Ovary (tissue), 10 donors: ENCODE measurements at places on chromosomes 16 and 17.

DNA sequence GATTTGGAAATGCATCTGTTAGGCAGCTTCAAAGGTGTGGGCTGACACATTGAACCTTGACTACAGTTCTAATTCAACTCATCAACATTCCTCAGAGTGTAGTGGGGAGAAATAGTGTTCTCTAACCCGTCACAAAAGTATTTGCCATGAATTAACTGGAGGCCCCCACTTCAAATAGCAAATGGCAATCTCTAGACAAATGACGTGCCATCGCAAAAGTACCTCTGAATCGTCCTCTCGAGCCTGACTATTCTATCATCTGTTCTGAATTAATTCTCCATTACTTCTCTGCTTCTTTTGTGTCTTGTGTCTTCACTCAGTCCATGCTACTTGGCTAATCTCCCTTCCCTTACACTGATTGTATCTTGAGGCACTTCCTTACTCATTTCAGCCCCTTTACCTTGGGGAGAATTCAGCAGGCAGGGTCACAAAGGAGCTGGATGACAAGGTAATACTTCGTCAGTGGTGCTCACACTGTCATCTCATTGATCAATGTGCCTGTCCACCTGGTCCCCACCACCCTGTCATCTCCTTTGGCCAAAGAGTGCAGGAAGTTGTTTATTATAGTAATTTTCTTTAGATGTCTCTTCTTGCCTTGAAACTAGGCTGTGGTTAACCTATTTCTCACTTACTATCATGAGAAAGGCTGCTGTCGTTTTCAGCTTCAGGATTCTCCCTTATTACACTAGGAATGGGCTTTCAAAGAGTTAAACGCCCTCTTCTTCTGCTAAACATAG lies 108.4 kb downstream of the SYCE1L start:
- DNase-seq, result no peak
- no peaks in the 10 kb centered on the region for H3K4me1 ChIP-seq
- H3K4me3 ChIP-seq, result no peak overlapping the region
- H3K36me3 ChIP-seq, result no peaks in the 10 kb centered on the region
- H3K27ac ChIP-seq, result no peak overlapping the region
- no peaks in the 10 kb centered on the region for H3K27me3 ChIP-seq

- H3K4me1 ChIP-seq, result peaks cover 13% of the 10 kb centered on the region
- no peak overlapping the region for H3K4me3 ChIP-seq
- DNase-seq, result no peak
- no peaks in the 10 kb centered on the region for H3K27me3 ChIP-seq
- no peak overlapping the region for H3K27ac ChIP-seq
Measured at GRCh38 chr17:15453246-15453645, 14.2 kb downstream of the CDRT4 start.

DNA sequence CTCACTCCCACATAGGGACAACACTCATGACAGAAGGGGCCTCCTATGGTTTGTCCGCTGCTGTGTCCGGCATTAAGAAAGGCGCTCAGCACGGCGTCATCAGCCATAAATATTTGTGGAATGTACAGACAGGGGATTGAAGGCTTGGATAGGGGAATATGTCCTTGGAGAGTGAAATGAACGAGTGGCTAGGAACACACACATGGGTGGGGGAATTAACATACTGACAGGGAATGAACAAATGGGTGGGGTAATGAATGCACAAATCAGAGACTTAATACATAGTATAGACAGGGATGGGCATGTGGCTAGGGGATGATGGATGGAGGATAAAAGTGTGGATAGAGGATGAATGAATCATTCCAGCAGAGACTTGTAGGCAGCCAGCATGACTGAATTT lies 154.0 kb upstream of the HSBP1 start:
- no peak overlapping the region for H3K4me3 ChIP-seq
- H3K36me3 ChIP-seq, result no peaks in the 10 kb centered on the region
- H3K27me3 ChIP-seq, result no peaks in the 10 kb centered on the region

- H3K4me1 ChIP-seq, result no peaks in the 10 kb centered on the region
- no peak for DNase-seq
- H3K36me3 ChIP-seq, result no peaks in the 10 kb centered on the region
- no peaks in the 10 kb centered on the region for H3K27me3 ChIP-seq
- H3K27ac ChIP-seq, result no peak overlapping the region
- no peak overlapping the region for H3K4me3 ChIP-seq
Measured at GRCh38 chr17:16515933-16516332, 23.9 kb upstream of the LRRC75A start.

GRCh38 chr17:62051053-62051452 lies 14.0 kb downstream of the MED13 start:
- no peak overlapping the region for H3K4me3 ChIP-seq
- H3K4me1 ChIP-seq, result peaks cover 10% of the 10 kb centered on the region
- no peaks in the 10 kb centered on the region for H3K36me3 ChIP-seq
- no peaks in the 10 kb centered on the region for H3K27me3 ChIP-seq
- H3K27ac ChIP-seq, result no peak overlapping the region
- DNase-seq, result no peak

DNA sequence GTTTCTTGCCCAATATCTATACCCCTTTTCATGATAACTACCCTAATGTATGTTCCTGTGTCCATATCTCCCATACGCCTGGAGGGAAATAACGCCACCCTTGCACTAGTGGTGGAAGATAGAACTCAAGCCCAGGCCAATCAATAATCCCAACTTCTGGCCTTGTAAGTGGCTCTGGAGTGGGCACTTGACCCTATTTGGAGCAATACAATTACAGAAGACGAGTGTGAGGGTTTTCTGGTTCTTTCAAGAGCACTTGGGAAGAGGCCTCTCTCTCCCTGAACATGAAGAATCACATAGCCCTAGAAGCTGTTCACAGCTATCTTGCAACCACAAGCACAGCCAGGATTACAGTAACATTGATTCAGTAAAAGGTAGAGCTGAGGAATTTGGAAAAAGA lies 217.9 kb downstream of the RAB11FIP4 start:
- H3K36me3 ChIP-seq, result no peaks in the 10 kb centered on the region
- no peak for DNase-seq
- H3K27ac ChIP-seq, result no peak overlapping the region
- H3K4me1 ChIP-seq, result no peaks in the 10 kb centered on the region
- no peaks in the 10 kb centered on the region for H3K27me3 ChIP-seq
- H3K4me3 ChIP-seq, result no peak overlapping the region

- H3K4me1 ChIP-seq, result peaks cover 6% of the 10 kb centered on the region
- H3K27ac ChIP-seq, result no peak overlapping the region
- no peak overlapping the region for H3K4me3 ChIP-seq
- no peaks in the 10 kb centered on the region for H3K36me3 ChIP-seq
- H3K27me3 ChIP-seq, result no peaks in the 10 kb centered on the region
Measured at GRCh38 chr17:15384142-15384787, 42.9 kb upstream of the TEKT3 start.

DNA sequence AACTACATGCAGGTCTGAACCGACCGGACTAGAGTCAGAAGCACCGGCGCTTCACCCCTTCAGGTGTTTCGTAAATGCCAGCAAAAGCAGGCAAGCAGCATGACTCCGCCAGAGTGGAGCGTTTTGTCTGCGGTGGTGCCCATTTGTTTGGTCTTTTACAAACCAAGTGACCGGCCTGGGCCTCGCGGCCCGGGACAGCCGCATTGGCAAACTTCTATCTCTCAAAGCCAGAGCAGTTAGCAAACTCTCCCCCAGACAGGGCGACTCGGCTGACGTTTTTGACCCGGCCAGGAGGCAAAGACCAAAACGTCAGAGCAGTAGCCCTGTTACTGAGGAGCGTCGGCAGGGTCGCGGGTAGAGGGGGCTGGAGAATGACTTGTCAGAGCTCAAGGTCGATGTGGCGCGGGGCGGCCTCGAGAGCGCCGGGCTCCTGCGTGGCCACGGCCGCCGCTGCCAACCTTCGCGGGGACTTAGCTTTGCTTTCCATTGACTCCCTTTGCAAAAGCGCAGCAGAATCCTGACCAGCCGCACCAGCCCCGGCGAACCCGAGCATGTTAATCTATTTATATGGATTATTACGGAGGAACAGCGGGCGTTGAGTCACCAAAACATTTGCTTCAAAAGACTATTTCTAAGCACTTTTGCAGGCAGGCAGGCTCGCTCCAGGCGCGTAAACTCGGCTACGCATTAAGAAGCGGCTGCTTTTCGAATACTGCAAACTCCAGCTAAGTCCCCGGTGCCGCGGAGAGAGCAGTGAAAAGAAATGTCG lies 763 bp upstream of the SOX9 start:
- peak overlapping the region; percentile 6 for H3K4me3 ChIP-seq
- H3K27ac ChIP-seq, result no peak overlapping the region
- no peaks in the 10 kb centered on the region for H3K27me3 ChIP-seq
- H3K36me3 ChIP-seq, result no peaks in the 10 kb centered on the region
- peaks cover 3% of the 10 kb centered on the region for H3K4me1 ChIP-seq

DNA sequence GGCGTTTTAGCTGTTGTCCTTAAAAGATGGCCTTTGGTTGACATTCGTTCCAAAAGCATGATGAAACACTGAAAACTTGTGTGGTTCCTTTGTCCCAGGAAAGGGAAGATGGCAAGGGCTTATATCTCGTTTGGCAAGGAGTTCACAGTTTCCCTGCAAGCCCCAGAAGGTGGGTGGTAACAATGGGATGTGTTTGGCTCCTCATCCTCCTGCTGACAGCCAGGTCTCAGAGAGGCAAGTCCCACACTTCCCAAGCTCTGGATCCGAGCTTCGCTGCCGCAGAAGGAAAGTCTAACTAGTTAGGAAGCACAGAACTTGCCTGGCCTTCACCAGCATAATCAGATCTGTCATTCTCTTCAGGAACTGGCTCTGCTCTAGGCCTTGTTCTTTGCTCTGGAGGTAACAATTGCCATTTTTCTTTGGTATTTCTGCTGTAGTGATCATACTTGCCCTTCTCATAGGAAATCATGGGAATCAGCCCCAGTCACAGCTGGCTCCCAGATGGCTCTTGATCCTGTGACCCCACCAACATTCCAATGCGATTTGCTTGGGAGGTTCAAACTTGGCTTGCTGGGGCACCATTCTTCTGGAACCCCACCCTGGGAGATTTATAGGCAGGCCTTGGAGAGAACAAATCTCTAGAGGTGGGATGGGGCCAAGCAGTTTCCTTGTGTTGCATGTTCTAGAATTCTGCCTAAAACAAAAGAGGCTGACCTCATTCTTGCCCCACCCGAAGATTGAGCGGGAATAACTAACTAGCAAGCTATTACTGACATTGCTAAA lies 17.9 kb downstream of the KPNA2 start:
- no peaks in the 10 kb centered on the region for H3K36me3 ChIP-seq
- no peak overlapping the region for H3K4me3 ChIP-seq
- peaks cover 5% of the 10 kb centered on the region for H3K4me1 ChIP-seq
- H3K27ac ChIP-seq, result no peak overlapping the region
- H3K27me3 ChIP-seq, result no peaks in the 10 kb centered on the region

DNA sequence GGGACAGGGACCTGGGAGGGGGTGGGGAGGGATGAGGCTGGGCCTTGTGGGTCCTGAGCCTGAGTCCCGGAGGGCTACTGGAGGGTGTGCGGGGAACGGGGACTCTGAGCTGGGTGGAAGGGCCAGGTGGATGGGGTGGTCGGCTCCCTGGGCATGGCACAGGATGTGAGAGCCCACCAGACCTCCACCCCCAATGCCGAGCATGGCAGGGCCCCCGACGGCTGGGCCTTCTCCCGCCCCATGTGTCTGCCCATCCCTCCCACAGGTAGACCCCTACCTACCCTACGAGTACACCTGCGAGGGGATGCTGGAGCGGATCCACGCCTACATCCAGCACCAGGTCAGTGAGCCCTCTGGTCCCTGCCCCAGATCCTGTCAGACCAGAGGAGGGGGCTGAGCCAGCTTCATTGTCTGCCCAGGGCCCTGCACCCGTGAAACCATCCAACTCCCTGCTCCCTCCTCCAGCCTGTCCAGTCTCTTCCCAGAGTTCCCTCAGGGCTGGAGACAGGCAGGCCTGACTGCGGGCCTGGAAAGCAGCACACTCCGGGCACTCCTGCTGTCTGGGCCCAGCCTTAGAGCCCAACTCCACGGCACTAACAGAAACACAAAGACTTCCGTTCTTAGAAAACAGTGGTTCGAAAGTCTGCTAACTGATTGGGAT lies 78.0 kb downstream of the MGAT5B start:
- H3K4me3 ChIP-seq, result no peak overlapping the region
- no peak overlapping the region for H3K27ac ChIP-seq
- DNase-seq, result no peak

DNA sequence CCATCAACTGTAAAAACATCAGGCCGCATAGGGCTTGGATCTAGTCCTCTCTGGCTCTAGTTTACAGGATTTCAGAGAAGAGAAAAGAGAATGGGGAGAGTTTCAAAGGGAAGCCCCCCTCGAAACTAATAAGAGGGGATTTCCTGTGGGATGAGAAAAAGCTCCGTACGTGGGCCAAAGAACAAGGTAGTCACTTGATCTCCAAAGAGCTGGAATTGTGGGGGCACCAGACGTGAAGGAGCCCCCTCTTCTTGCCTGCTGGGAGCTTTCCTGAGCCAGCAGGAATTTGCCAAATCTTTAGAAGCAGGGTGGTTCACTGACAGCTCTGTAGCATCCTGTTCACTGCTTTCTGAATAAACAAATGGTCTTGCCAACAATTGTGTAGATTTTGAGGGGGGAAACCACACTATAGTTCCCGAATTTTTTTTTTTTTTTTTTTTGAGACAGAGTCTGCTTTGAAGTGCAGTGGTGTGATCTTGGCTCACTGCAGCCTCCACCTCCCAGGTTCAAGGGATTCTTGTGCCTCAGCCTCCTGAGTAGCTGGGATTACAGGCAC lies 7.0 kb upstream of the TMIGD1 start:
- H3K4me3 ChIP-seq, result no peak overlapping the region
- no peaks in the 10 kb centered on the region for H3K27me3 ChIP-seq
- no peak overlapping the region for H3K27ac ChIP-seq
- H3K4me1 ChIP-seq, result peaks cover 2% of the 10 kb centered on the region
- DNase-seq, result no peak

DNA sequence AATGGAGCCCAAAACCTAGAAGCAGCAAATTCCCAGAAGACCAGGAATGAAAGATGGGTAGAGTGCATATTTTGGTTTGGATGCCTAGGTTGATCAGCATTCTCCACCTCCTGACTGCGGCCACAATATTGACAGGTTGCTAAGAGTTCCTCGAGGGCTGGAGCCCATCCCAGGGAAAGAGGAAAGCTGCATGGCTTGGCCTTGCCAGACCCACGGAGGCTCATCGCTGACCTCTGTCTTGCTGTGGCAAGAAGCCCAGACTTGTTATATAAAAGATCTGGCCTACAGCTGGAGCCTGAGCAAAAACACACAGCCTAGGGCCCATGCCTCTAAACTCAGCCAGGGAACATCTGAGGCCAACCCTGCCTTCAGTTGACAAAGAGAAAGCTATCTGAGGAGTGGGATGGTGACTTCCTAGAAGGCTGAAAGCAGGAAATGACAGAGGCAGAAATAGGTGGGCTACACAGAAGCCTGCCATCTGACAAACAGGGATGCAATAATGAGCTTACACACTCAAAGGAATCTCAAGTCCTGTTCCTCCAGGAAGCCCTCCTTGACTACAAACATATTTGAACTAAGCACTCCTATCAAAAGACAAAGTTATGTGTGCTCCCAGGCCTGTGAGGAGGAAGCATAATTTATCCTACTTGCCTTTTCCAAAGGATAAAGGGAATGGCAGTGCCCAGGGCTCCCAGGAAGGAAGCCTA lies 22.5 kb upstream of the SLC35B1 start:
- DNase-seq, result peak; percentile 90
- peaks cover 18% of the 10 kb centered on the region for H3K4me1 ChIP-seq
- no peak overlapping the region for H3K27ac ChIP-seq
- H3K4me3 ChIP-seq, result no peak overlapping the region

- H3K4me1 ChIP-seq, result peaks cover 10% of the 10 kb centered on the region
- no peaks in the 10 kb centered on the region for H3K27me3 ChIP-seq
- peak overlapping the region; percentile 93 for H3K27ac ChIP-seq
- H3K36me3 ChIP-seq, result no peaks in the 10 kb centered on the region
Measured at GRCh38 chr16:4847774-4848587, 700 bp downstream of the UBN1 start.

- no peak overlapping the region for H3K27ac ChIP-seq
- no peak overlapping the region for H3K4me3 ChIP-seq
- no peaks in the 10 kb centered on the region for H3K27me3 ChIP-seq
- H3K36me3 ChIP-seq, result no peaks in the 10 kb centered on the region
- DNase-seq, result no peak
- no peaks in the 10 kb centered on the region for H3K4me1 ChIP-seq
Measured at GRCh38 chr16:54879681-54880080, 51.0 kb upstream of the IRX5 start.
